ENCODE measurements at places on chromosomes 1 and 21. TPM values are rescaled to one million over a fixed set of nuclear protein-coding genes. Genes with fewer than 3 reads are reported as not detected.

DMBX1 gene
- total RNA-seq: not detected

ETV3L gene
- not detected for total RNA-seq

NOTCH2 gene
- total RNA-seq: 88.0 TPM

TMPRSS2 gene
- not detected for total RNA-seq

SLFNL1 gene
- total RNA-seq: 0.14 TPM

TLCD4 gene
- not detected for total RNA-seq

DHCR24 gene
- total RNA-seq: 231 TPM

MAEL gene
- not detected for total RNA-seq

HSF2BP gene
- total RNA-seq: 0.97 TPM

DNA sequence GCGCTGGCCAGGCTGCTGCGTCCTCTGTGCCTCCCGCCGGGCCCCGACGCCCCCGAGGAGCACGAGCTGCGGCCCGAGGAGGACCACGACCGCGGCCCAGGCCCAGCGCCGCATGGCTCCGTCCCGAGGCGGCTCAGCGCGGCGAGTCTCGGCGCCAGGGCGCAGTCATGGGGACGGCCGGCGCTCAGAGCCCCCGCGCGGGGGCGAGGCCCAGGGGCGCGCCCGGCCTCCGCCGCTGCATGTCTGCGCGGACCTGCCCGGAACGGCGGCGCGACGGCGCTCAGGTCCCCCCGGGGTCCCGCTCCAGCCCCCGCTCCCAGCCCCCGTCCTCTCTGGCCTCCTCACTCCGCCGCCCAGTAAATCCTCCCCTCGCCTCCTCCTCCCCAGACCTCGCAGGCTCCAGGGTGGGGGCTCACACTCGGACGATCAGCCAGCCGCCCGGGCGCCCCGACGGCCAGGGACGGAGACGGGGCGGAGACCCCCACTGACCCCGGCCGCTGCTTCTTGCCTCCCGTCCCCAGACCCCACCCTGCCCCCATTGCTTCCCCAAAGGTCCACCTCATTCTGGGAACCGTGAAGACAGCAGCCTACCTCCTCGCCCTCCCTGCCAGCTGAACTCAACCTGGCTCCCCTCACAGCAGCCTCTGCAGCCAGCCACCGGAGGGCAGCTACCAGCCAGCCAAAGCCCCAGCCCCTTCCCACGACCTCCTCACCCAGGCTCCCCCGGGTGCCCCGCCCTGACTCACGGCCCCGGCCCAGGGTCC lies at the start of gene C1QTNF12:
Gene C1QTNF12 (minus strand): TSS at position 146 of the 764 bp plus-strand sequence. CDS start 32 bp downstream, at position 114.
- DNase-seq: no peak

GRCh38 chr21:25756190-25756932 lies 21.6 kb downstream of the GABPA start:
- DNase-seq: no peak

DNA sequence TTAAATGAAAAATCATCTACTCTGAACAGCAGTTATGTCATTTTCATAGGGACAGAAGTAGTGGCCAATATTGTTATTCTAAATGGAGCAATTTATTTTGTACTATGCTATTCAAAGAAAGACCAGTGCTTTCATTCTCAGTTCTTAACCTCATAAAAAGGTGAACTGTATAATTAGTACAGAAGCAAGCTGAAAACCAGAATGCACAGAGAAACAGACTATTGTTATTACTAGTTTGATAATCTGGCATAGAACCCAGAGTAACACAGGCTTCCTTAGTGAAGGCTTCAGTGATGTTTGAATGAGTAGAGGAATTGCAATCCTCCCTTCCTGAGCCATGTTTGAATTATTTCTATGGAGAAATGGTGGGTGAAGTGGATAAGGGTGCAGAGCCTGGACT lies 131.6 kb upstream of the LRRC7 start:
- no peak for DNase-seq

DNA sequence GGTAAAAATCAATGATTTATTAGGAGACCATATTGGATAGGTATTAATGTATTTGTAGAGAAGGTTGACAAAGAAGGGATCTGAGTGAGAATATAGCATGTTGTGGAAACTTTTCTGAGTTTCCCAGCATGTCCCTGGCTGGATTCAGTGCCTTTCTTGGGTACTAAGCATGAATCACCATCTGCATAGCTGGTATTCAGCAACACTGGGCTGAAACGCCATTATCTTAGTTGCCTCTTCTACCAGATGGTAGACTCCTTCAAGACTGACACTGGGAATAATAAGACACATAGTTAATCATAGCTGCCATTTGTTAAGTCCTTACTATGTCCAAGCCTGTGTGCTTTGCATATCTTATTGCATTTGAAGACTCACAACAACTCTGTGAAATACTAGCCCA lies 45.5 kb downstream of the ATP5PF start:
- DNase-seq: no peak

GRCh38 chr1:156910309-156910782 lies 10.1 kb upstream of the LRRC71 start:
- peak; percentile 51 for DNase-seq

GRCh38 chr1:186113461-186113860 lies 261.6 kb downstream of the TPR start:
- no peak for DNase-seq

GRCh38 chr1:234954613-234955012 lies 174.0 kb downstream of the TOMM20 start:
- DNase-seq: no peak

GRCh38 chr1:114219172-114219868 lies 65.7 kb upstream of the SYT6 start:
- DNase-seq: no peak

DNA sequence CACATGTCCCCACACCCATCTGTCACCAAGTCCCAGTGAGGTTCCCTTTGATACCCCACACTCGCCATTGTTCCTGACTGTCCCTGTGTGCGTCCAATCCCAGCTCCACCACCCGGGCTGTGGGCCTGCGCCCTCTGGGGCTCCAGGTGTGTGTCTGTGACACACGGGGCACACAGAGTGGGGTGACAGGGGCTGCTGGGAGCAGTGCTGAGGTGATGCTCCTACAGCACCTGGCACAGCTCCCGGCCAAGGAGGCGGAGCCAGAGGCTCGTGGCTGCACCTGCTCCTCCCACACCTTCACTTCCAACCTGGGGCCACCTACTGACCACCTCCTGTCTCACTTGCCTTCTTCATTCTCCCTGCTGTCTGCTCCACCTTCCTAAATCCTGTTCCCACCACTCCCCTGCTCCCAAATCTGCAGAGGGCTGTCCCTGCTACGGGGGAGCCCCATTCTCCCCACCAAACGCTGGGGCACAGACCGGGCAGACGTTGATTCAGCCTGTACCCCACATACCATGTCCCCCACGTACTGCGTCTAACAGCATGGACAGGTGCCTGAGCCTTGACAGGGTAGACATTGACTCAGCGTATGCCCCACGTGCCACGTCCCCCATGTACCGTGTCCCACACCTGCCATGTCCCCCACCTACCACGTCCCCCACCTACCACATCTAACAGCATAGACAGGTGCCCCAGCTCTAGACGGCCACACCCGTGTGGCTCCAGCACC lies 16.4 kb downstream of the WDR4 start:
- no peak for DNase-seq

GRCh38 chr1:175204330-175204729 lies 11.8 kb upstream of the KIAA0040 start:
- DNase-seq: no peak

DNA sequence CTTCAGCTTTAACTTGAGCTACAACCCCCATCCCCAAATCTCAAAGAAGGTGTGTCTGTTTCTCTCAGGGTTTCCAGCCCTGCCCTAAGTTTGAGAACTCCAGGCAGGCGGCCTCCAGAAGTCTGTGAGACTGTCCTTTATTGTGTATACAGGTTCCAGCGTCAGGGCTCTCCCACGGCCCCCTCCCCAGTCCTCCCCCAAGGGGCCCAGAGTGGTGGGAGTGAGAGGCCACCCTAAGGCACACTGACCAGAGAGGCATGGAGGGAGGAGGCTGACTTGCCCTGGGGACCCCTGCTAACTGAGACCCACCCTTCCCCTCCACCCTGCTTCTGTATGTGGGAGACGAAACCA lies 4.0 kb downstream of the HSPB7 start:
- DNase-seq: no peak

DNA sequence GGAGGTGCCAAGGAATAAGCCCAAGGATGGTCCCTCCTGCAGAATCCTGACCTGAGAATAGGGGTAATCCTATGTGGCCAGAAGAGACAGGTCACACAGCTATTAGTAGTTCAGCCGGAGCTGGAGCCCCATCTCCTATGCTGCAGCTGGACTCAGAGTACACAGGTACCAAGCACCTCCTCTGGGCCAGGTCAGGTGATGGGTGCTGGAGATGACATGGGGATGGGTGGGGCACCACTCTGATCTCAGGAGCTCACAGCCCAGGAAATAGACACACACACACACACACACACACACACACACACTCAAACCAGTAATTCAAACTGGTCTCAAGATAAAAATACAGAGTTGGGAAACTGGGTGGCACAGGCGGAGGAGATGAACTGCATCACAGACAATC lies 54.2 kb upstream of the SSBP3 start:
- DNase-seq: no peak

GRCh38 chr1:226953175-226953800 lies 13.2 kb downstream of the COQ8A start:
- no peak for DNase-seq

GRCh38 chr1:73998348-73998959 lies 199.5 kb downstream of the LRRIQ3 start:
- DNase-seq: no peak

DNA sequence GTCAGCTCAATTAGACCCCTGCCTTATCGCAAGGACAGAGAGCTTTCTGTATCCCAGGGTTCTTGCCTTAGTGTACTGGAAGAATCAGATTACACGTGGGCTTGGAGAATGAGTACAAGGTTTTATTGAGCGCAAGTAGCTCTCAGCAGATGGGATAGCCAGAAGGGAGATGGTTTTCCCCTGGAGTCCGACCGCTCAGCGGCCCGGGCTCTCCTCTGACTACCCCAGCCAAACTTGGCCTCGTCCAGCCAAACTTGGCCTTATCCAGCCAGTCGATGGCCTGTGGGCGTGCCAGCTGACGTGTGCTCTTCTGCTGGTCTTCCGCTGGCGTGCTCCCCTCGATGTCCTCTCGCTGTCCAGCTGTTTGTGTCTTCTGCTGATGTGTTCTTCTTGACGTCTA lies 136.9 kb downstream of the SYT14 start:
- DNase-seq: no peak

DNA sequence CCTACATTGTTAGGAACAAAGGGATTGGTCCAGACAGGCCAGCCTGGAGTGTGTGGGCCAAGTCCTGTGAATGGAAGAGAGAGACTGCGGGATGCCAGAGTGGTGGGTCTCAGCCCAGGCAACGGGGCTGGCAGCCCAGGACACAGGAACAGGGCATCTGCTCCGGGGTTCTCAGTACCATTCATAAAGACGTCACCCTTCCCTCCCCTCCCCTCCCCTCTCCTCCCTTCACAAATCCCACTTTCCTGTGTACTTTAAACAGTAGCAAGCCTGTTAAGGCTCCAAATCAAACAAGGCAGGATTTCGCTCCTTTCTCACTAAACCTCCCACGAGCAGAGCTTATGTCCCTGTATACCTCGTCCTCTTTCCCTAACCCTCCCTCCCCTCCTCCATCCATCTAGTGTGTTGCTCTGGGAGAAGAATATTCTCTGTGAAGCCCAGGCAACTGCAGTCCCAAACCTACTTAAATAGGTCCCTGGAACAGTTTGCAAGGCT lies 4.2 kb upstream of the PLXNA2 start:
- no peak for DNase-seq

DNA sequence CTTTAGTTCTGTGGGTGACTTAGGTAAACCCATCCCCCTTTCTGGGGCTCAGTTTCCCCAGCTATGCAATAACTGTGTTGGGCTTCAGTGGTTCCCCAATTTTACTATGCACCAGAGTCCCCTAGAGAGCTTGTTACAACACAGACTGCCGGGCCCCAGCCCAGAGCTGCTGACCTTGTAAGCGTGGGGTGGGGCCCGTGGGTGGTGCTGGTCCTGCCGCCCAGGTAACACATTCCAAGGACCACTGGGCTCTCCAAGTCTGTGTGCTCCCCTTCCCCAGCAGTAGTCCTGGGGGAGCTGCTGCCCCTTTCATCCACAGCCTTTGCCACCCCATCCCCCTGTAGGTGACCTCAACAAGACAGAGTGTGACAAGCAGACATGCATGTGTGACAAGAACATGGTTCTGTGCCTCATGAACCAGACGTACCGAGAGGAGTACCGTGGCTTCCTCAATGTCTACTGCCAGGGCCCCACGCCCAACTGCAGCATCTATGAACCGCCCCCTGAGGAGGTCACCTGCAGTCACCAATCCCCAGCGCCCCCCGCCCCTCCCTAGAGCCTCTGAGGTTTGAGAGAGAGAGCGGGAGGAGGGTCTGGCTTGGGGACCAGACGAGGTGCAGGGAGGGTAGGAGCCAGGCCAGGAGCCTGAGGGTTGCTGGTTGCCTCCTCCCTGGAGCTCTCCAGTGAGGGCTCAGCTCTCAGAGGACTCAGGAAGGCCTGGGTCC lies 8.9 kb downstream of the PLA2G2F start:
- DNase-seq: no peak

- no peak for DNase-seq
These were observed 87.4 kb upstream of the C1orf21 start for GRCh38 chr1:184299406-184299790.

GRCh38 chr1:16378443-16378842 lies 11.4 kb downstream of the SZRD1 start:
- no peak for DNase-seq

GRCh38 chr21:40385883-40386282 lies 461.1 kb downstream of the DSCAM start:
- no peak for DNase-seq

DNA sequence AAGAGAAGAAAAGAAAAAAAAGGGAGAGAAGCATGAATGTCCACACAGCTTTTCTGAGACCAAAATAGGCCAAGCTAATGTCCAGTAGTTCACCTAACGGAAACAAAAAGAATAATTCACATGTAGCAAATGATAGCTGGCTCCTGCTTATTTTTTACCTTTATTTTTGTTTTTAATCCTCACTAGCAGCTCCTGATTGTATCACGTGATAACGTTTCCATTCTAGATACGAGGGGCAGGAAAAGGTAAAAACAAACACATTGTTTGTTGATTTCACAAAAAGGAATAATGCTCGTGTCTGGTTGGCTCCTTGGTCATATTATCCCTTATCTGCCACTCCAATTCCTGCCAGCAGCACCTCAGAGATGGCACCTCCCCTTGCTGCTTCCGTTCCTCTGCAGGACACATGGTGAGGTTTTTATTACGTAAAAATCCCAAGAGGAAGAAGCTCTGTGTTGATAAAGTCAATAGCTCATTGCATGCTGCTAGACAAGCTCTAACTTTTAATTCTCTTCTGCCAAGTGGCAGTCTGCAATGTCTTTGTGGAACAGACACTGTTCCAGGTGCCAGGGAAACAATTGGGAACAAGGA lies 201.7 kb downstream of the CRB1 start:
- no peak for DNase-seq

Measured in activated T-helper 2 cell treated with anti-CD3 and anti-CD28 coated beads, Interferon-gamma antibody, Interleukin-2, Interleukin-4, amounts not matched to agents 10 μg/mL and 5 μg/mL and 100 μg/mL, durations not matched to agents 14 hours and 24 hours and 36 hours (primary cell).